ENCODE measurements at places on chromosomes 5 and 9.

DNA sequence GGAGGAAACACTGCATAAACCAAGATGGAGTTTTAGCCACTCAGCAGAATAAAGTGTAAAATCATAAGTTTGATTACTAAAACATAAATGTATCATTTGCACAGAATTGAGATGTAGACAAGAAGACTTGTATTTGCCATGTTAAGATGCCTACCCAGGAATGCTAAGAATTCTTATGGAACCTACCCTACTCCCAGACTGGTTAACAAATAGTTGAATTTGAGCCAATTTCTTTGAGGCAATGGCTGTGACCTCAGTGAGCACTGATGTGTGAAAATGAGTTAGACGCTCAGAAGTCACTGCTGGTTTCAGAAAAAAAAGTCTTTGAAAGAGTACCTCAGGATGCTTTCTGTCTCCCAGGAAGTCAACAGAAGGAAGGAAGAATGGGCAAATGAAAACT is 95.6 kb downstream of the ESM1 start:
- no peak for DNase-seq
- no peak overlapping the region for H3K27ac ChIP-seq
- H3K4me3 ChIP-seq, result no peak overlapping the region
- H3K27me3 ChIP-seq, result peaks cover 52% of the 10 kb centered on the region
- H3K36me3 ChIP-seq, result peaks cover 2% of the 10 kb centered on the region
- H3K4me1 ChIP-seq, result peaks cover 8% of the 10 kb centered on the region

DNA sequence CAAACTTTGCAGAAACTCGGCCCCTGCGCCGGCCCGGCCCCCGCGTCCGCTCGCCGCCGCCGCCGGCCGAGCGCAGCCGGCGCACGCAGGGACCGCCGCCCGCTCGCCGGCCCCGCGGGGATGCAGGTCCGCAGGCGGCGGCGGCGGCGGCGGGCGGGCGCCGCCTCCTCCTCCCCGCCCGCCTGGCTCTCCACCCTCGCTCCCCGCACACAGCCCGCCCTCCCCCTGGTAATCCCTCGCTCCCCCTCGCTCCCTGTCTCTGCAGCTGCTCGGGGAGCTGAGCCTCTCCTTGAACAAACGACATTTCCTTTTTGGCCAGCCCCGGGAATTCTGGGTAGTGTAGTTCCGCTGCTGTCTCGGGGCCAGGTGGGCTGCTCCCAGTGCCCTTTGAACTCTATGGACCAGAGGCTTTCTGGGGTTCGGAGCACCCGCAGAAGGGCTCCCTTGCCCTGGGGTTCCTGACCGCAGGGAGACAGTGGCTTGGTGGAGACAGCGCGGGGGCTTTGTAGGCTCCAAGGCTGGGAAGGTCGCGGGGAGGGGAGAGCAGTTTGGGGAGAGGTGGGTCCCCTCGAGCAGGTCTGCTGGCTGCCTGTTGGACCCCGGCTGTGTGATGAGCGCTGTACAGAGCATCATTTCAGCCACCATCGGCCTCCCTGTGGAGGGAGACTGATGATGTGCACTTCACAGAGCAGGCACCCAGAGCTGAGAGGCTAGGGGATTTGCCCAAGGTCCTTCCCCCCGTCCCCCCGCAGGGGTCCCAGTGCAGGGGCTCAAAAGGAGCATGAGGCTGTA is 1.8 kb upstream of the FAM78A start:
- peaks cover 18% of the 10 kb centered on the region for H3K27me3 ChIP-seq
- DNase-seq, result peak; percentile 71
- H3K4me1 ChIP-seq, result peaks cover 23% of the 10 kb centered on the region
- peak overlapping the region; percentile 93 for H3K27ac ChIP-seq

DNA sequence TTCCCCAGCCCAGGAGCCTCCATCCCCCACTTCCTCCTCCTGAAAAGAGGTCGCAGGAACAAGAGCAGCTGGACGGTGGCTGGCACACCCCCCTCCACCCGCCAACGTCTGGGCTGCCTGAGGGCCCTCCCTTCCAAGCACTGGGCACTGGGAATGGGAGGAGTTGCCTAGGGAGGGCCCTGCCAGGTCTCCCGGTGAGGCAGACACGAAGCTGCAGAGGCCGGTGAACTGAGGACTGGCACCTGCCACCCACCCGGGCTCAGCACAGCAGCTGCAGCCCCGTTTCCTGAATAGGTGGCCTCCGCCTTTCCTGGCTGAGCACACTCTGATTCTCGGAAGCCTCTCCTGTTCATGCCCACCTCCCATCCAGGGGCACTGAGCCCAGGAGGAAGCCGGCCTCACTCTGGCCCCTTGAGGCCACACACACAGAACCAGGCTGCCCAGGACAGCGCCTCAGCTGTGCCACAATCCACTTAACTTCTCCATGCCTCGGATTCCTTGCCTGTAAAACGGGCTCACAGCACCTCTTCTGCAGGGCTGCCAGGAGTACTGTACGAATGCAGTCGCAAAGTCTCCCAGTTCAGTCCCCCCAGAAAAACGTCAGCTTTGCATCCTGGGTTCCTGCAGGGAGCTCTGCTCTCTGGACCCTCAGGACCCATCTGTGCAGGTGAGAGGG is 1.3 kb downstream of the NPDC1 start:
- H3K4me1 ChIP-seq, result peaks cover 10% of the 10 kb centered on the region
- no peaks in the 10 kb centered on the region for H3K36me3 ChIP-seq
- H3K27me3 ChIP-seq, result peaks cover 24% of the 10 kb centered on the region

DNA sequence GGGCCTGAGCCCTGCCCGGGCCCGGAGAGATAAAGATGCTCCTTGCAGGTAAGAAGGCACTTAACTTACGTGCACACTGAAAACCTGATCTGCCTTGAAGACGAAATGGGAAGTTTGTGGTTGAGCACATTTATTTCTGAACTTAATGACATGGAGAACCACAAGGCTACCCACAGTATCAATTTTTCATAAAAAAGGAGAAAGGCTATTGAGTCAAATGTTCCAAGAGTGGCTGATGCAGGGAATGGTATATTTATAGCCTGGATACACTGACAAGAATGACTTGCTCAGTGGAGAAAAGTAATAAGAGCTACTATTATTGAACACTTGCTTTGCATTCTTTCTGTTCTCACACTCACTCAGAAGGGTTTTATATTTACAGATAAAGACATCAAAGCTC is 419.3 kb downstream of the ACTL7B start:
- H3K27ac ChIP-seq, result no peak overlapping the region
- H3K4me1 ChIP-seq, result no peaks in the 10 kb centered on the region

DNA sequence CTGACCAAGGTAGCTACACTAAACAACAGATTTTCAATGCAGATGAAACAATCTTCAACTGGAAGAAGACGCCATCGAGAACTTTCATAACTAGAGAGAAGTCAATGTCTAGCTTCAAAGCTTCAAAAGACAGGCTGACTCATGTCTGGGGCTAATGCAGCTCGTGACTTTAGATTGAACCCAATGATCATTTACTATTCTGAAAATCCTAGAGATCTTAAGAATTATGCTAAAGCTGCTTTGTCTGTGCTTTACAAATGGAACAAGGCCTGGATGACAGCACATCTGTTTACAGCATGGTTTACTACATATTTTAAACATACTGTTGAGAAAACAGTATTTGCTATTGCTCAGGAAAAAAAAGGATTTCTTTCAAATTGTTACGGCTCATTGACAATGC is 54.9 kb downstream of the RICTOR start:
- H3K36me3 ChIP-seq, result peaks cover 47% of the 10 kb centered on the region
- H3K27me3 ChIP-seq, result no peaks in the 10 kb centered on the region
- DNase-seq, result no peak
- H3K27ac ChIP-seq, result no peak overlapping the region
- H3K4me1 ChIP-seq, result peaks cover 37% of the 10 kb centered on the region
- no peak overlapping the region for H3K4me3 ChIP-seq

DNA sequence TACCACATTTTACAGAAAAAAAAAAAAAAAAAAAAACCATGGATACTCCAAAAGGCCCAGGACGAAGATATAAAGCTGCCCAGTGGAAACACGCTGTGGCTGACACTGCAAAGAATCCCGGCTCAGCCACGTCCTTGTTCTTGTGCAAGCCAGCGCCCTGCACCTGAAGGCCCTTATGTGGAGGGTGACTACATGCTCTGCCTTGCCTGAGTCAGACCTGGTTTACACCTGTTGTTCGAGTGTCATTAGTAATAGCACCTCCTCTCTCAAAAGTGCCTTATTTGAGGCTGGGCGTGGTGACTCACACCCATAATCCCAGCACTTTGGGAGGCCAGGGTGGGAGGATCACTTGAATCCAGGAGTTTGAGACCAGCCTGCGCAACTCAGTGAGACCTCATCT is 54.3 kb upstream of the ZSWIM6 start:
- DNase-seq, result no peak
- peak overlapping the region; percentile 91 for H3K27ac ChIP-seq
- peaks cover 4% of the 10 kb centered on the region for H3K36me3 ChIP-seq
- peaks cover 4% of the 10 kb centered on the region for H3K27me3 ChIP-seq
- H3K4me1 ChIP-seq, result peaks cover 17% of the 10 kb centered on the region

- H3K4me1 ChIP-seq, result peaks cover 21% of the 10 kb centered on the region
- H3K36me3 ChIP-seq, result no peaks in the 10 kb centered on the region
- peak within 1 kb of the TSS; percentile 82 for H3K4me3 ChIP-seq
- no peaks in the 10 kb centered on the region for H3K27me3 ChIP-seq
- peak; percentile 85 for DNase-seq
- H3K27ac ChIP-seq, result peak within 1 kb of the TSS; percentile 80
Measured at GRCh38 chr5:1111727-1112289, at the start of gene SLC12A7. Gene SLC12A7 (minus strand): TSS chr5:1112063. CDS start chr5:1111991, 72 bp downstream.

- DNase-seq, result no peak
- H3K4me1 ChIP-seq, result no peaks in the 10 kb centered on the region
- no peaks in the 10 kb centered on the region for H3K36me3 ChIP-seq
- H3K4me3 ChIP-seq, result no peak overlapping the region
- H3K27me3 ChIP-seq, result no peaks in the 10 kb centered on the region
- no peak overlapping the region for H3K27ac ChIP-seq
Measured at GRCh38 chr5:16957304-16958196, 21.5 kb upstream of the MYO10 start.

DNA sequence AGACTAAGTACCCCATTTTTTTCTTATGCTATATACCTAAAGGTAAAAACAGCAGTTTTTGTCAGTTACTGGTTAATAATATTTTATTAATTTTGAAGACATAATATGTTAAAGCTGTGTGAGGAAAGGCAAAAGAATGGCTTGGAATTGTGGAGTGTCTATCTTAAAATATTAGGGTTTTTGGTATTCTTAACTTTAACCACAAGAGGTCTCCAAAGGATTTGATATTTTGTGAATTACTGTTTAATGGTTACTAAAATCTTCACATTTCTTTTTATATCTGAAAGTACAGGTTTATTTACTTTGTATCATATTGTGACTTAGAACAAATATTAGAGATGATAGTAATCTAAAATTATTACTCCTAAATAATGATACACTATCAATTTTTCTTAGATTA is 32.0 kb upstream of the DHFR start:
- no peak overlapping the region for H3K4me3 ChIP-seq
- no peak for DNase-seq
- H3K4me1 ChIP-seq, result peaks cover 24% of the 10 kb centered on the region
- no peaks in the 10 kb centered on the region for H3K27me3 ChIP-seq

GRCh38 chr9:73149371-73150067 is 2.1 kb upstream of the ANXA1 start:
- DNase-seq, result no peak
- H3K27me3 ChIP-seq, result no peaks in the 10 kb centered on the region
- H3K4me1 ChIP-seq, result peaks cover 47% of the 10 kb centered on the region
- peaks cover 6% of the 10 kb centered on the region for H3K36me3 ChIP-seq
- peak overlapping the region; percentile 68 for H3K4me3 ChIP-seq

DNA sequence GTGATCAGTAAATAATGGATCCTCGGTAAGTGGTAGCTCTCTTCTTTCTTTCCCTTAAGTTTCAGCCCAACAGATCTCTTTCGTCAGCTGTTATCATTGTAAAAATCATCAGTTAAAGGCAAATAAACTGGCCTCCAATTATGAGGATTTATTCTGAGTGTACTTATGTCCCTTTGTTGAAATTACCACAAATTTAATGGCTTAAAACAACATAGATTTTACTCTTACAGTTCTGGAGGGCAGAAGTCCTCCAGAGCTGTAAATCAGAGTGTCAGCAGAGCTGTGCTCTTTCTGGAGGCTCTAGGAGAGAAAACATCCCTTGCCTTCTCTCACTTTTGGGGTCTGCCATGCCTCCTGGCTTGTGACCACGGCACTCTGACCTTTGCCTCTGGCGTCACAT is 104.6 kb downstream of the INSYN2B start:
- H3K27me3 ChIP-seq, result no peaks in the 10 kb centered on the region
- H3K27ac ChIP-seq, result no peak overlapping the region
- H3K36me3 ChIP-seq, result peaks cover 30% of the 10 kb centered on the region
- DNase-seq, result no peak
- no peak overlapping the region for H3K4me3 ChIP-seq
- H3K4me1 ChIP-seq, result no peaks in the 10 kb centered on the region

DNA sequence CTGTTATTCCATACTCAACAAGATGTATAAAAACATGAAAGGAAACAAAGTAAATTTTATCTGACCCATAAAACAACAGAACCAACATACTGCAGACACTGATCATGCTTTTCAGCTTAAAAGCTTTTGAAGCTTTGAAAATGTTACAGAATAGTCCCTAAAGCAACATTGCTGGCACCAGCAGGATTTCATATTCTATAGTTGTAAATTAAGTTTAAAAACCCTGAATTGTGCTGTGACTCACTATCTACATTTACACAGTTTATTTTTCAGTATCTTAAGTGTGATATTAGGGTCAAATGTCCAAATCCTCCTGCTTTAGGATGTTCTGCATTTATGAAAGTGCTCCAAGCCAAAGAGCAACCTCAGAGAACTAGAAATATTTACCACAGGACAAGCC is 59.9 kb downstream of the ZFR start:
- no peaks in the 10 kb centered on the region for H3K4me1 ChIP-seq
- H3K36me3 ChIP-seq, result peaks cover 31% of the 10 kb centered on the region
- no peak overlapping the region for H3K4me3 ChIP-seq
- H3K27me3 ChIP-seq, result no peaks in the 10 kb centered on the region

- no peak overlapping the region for H3K27ac ChIP-seq
- H3K27me3 ChIP-seq, result peaks cover 11% of the 10 kb centered on the region
- no peaks in the 10 kb centered on the region for H3K4me1 ChIP-seq
- H3K4me3 ChIP-seq, result no peak overlapping the region
- no peak for DNase-seq
Measured at GRCh38 chr5:58450811-58451629, 8.9 kb downstream of the PLK2 start.

DNA sequence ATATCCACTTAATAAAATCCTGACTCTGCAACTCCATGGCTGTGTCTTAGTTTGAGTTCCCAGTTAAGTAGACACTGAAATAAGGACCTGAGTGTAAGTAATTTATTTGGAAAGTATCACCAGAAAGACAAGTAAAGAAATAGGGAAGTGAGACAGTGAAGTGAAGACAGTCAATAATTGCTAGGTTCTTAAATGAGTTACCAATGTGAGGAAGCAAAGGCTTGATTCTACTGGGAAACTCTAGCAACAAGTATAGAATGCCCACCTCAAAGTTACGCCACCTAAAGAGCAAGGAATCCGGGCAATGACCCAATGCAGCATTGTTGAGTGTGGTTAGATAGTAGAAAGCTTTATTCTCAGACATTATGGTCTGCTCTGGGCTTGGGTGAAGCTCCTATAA is 383.9 kb downstream of the TLR4 start:
- no peak overlapping the region for H3K27ac ChIP-seq
- H3K4me1 ChIP-seq, result no peaks in the 10 kb centered on the region
- no peak overlapping the region for H3K4me3 ChIP-seq

GRCh38 chr5:154249826-154250225 is 59.3 kb downstream of the GALNT10 start:
- peaks cover 1% of the 10 kb centered on the region for H3K4me1 ChIP-seq
- no peak for DNase-seq

GRCh38 chr9:124286292-124286931 is 28.7 kb downstream of the NEK6 start:
- peak overlapping the region; percentile 81 for H3K27ac ChIP-seq
- no peaks in the 10 kb centered on the region for H3K27me3 ChIP-seq
- peak overlapping the region; percentile 73 for H3K4me3 ChIP-seq

All from activated naive CD8-positive, alpha-beta T cell treated with anti-CD3 and anti-CD28 coated beads, Interleukin-2, amount 10 ng/mL, durations not matched to agents 7 days and 5 days (primary cell).